ENCODE measurements at places on chromosomes 12 and 14.

- no peak for DNase-seq
Measured at GRCh38 chr12:111427417-111428074, 21.8 kb downstream of the SH2B3 start.

- no peak for DNase-seq
Measured at GRCh38 chr12:50024805-50025186, 498 bp downstream of the RACGAP1 start.

DNA sequence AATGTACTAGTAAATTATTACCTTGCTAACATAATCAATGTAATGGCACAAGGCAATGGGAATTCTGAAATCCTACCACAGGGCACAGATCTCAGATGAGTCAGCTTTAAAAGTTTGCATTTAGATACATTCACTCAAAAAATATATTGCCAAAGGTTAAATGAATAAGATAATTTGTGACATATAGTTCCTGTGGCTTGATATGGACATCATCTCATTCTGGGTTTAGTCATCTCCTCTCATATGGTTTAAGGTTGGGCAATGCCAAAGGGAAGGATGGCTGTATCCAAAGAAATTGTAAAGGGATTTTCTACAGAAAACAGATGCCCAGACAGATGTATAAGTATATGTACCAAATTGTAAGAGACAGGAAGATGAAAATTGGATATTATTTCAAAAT lies 1065.0 kb downstream of the LRFN5 start:
- no peak for DNase-seq

DNA sequence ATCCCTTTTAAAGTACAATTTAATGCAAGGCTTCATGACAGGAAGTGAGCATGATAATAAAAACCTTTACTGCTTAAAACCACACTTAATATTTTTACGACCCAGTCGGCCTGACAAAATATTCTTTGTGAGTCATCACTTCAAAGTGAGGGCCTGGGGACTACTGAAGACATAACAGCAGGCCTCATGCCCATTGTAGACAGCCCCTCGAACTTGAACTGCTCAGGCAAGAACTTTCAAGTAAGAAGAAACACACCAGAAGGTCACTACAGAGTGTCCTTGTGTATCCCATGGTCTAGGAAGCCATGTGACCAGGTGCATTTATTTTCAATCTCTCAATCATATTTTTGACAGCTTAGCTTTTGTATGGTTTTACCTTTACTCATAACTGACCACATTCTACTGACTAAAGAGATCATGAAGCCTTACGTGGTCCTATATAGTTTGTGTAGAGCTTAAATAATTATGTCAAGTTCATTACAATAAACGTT lies 61.4 kb upstream of the MANSC4 start:
- DNase-seq: no peak

DNA sequence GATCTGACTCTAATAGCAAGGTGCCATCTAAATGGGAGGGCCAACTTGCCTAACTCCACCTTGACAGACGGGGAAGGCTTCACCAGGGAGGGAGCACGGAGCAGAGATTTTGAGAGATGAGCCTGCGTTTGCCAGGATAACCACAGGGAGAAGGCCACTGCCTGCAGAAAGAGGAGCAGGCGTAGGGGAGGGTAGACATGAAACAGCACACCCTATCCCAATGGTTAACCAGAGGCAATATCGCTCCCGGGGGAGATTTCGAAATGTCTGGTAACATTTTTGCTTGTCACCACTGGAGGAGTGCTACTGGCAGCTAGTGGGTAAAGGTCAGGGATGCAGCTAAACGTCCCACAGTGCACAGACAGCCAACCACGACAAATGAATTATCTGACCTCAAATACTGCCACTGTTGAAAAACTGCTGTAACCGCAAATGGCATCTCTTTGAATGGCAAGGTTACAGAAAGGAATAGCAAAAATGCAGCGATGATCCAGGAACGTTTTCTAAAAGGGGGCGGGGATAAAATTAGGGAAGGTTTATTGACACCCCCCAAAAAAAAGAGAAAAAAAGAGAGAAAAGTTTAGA lies 126.0 kb upstream of the ATF7IP start:
- DNase-seq: no peak

DNA sequence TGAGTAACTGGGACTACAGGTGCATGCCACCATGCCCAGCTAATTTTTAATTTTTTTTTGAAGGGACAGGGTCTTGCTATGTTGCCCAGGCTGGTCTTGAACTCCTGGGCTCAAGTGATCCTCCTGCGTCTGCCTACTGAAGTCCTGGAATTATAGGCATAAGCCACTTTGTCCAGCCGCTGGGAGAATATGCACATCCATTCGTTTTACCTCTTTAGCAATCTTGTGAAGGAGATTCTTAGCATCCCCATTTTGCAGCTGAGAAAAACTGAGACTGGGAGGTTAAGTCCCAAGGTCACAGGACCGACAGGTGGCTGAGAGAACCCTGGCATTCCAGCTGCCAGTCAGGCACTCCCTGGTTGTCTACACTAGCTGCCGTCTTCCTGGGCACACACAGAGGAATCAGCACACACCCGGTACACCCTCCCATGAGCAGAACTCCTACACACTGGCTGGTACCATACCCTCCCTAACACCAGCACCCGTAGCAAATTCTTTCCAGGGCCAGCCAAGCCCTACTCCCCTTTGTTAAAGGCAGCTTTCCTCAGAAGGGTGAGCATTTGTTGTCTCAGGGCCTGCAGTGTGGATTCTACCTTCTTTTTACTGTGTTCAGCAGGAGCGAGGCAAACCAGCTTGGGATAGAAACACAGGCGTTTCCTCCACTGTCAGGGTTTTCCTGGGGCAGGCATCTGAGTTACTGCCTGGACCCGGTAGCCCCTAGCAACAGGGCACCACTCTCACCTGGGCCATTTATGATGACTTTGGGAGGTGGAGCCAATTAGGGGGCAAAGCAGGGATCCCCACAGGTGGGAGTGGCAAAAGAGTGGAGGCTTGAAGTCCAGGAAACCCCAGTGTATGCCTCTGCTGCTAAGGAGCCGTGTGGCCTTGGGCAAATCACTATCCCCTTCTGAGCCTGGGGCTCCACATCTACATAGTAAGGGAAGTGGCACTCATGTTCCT lies 70.2 kb downstream of the IRF2BPL start:
- DNase-seq: no peak

DNA sequence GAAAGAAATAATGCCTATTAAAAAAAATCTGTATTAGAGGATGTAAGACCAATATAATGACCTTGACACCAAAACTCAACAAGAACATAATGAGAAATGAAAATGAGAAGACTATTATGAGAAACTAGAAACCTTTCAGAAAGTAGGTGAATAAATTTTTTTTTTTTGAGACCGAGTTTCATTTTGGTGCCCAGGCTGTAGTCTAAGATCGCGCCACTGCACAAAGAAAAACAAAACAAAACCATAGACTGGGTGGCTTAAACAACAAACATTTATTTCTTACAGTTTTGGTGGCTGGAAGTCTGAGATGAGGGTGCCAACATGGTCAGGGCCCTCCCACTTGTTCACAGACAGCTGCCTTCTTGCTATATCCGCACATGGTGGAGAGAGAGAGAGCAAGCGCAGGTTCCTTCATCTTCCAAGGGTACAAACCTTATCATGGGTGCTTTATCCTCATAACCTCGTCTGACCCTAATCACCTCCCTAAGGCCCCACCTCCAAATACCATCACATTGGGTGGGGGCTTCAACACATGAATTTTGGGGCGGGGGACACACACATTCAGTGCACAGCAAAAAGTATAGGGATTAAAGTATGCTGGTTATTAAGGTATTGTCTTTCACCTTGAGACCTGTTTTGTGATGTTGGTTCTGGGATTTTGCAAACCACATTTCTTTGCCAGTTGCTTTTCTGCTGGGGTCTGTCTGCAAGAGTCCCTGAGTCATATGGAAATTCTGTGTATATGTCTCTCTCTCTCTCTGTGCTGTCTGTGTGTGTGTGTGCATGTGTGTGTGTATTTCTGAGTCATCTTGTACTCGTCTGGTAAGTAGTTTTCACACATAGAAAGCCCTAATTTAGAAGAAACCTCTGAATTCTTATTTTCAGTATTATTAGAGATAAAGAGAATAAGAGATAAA lies 26.2 kb downstream of the ZCRB1 start:
- no peak for DNase-seq

GRCh38 chr14:59362513-59362912 lies 102.7 kb downstream of the GPR135 start:
- no peak for DNase-seq

DNA sequence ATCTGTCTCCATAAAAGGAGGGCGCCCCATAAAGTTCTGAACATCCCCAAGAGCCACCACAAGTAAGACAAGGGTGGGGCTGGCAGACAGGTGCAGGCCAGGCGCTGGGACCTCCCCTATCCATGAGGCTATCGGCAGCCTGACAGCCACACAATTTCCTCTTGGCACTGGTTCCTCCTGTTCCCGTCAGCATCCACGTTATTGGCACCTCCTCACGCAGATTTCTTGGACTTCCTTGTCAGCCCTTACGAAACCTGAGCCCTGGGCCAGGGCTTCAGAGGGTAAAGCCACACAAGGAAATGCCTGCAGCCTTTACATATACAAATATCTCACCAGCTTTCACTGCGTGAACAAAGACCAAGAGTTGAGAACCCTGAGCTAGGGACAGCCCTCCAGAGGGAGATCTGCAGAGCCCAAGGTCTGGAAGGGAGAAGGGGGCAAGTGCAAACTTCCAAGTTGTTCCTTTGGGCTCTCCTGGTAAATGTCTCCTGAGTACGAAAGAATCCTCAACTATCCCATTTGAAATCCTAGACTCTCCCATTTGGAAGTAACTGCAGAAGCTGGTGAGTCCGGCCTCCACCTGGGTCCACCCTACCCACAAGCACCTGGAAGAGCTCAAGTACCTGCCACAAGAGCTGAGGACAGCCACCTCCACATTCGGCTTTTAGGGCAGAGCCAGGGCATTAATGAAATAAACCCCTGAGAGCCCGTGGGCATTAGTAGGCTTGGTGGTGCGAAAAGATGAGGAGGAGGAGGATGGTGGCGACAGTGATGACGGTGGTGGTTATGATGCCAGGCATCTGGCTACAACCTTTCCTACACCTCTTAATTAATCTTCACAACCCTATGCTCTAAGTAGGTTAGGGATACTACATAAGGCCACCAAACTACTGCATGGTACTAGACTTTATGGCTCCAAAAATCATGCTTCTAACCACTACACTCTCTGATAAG lies 5.5 kb upstream of the TC2N start:
- no peak for DNase-seq

DNA sequence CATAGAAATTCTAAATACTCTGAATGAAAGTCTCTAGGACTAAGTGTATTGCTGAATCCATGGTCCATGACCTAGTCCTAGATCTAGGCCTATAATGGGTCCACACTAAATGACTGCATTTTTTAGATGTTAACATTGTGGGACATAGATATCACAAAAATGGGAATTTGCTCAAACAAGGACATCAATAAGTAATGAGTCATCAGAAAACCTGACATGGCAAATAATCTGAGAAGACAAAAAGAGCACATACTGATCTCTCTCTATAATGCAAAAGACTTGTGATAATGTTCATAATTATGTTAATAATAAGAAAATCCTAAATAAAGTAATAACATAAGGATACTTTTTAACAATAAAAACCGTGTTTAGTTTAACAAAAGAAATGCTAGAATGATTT lies 1168.4 kb downstream of the FSCB start:
- no peak for DNase-seq

DNA sequence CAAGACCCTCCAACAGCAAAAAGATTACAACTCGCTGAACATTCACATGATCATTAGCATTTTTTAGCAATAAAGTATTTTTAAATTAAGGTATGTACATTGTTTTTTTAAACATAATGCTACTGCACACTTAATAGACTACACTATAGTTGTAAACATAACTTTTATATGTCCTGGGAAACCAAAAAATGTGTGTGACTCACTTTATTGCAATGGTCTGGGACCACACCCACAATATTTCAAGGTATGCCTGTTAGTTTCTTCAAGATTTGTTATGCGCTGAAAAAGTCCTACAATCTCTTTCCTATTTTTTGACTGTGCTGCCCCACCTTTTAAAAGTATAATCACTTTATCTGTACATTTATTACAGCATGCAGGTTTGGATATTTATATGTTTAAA lies 30.4 kb upstream of the PCNX4 start:
- DNase-seq: no peak

GRCh38 chr12:108701779-108702441 lies 29.4 kb downstream of the CORO1C start:
- DNase-seq: no peak

DNA sequence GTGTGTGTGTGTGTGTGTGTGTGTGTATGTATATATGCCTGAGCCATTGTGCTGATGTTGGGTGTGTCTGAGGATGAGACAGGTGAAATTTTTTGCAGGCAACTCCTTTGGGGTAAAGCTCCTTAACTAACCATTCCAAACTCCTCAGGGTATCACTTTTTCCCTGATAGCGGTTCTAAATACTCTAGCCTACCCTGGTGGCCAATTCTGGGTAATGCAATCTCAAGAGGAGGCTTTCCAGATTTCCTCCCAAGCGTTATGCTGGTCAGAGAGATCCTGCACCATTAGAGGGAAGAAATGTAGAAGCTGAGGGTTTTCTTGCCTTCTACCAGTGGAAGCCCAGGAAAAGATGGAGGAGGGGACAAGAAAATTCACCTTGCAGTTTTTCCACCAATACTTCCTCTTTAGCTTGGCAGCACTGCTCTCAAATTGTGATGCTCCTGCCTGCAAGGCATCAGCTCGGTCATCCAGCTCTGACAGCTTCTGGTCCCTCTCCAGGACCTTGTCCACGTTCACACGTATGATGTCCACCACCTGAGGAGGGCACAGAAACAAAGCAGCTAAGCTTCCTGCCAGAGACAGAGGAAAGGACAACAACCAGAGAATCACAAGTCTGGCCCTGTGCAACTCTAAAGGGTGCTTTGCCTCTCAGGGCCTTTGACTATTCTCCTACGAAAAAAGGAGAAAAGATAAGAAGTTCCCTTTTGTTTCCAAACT lies 4.9 kb downstream of the VAMP1 start:
- DNase-seq: no peak

DNA sequence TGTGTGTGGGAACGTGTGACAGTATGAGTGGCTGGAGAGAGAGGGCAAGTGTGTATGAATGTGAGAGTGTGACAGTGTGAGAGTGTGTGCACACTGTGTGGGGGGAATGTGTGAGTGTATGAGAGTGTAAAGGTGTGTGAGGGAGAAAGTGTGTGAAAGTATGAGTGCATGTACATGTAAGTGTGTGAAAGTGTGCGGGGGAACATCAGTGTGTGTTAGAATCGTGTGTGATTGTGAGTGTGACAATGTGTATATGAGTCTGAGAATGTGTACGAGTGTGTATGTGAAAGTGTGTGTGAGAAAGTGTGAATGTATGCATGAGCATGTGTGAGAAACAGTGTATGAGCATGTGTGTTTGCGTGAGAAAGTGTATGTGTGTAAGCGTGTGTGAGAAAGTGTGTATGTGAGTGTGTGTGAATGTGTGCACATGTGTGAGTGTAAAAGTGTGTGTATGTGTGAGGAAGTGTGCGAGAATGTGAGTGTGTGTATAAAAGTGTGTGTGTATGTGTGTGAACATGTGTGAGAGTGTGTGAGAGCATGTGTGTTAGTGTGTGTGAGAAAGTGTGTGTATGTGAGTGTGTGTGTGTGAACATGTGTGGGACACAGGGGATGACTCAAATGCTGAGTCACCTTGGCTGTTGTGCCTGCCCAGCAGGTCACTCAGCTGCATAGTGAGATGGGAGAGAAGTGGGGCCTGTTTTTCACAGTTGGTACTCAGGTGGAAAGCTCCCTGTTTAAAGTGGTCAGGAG lies 220.5 kb upstream of the TBX3 start:
- DNase-seq: no peak
